ENCODE measurements at places on chromosomes 3 and 15.
A peak's percentile ranks its signal among the peaks of the same experiment; 100 is the strongest.

GRCh38 chr3:186193534-186194450 is 84.9 kb upstream of the ETV5 start:
- DNase-seq: no peak

- DNase-seq: no peak
Measured at GRCh38 chr3:24363242-24363641, 131.4 kb downstream of the THRB start.

GRCh38 chr15:52164631-52165265 is 26.4 kb downstream of the GNB5 start:
- no peak for DNase-seq

DNA sequence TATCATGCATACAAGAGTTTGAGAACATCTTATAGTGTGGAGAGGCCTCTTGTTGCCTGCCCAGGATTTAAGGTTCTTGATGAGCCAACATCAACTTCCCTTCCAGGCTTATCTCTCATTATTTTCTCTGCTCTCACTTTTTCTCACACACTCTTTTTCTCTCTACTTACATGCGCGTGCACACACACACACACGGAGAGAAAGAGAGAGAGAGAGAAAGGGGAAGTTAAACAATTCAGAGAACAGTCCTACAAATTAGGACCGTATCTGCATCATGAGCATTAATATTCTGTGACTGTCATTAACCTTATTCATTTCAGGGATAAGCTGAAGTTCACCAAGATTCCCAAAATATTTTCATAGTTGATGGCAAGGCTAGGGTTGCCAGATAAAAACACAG is 269.0 kb downstream of the ZNF621 start:
- DNase-seq: no peak

GRCh38 chr3:130971208-130971607 is 55.4 kb downstream of the ASTE1 start:
- no peak for DNase-seq

DNA sequence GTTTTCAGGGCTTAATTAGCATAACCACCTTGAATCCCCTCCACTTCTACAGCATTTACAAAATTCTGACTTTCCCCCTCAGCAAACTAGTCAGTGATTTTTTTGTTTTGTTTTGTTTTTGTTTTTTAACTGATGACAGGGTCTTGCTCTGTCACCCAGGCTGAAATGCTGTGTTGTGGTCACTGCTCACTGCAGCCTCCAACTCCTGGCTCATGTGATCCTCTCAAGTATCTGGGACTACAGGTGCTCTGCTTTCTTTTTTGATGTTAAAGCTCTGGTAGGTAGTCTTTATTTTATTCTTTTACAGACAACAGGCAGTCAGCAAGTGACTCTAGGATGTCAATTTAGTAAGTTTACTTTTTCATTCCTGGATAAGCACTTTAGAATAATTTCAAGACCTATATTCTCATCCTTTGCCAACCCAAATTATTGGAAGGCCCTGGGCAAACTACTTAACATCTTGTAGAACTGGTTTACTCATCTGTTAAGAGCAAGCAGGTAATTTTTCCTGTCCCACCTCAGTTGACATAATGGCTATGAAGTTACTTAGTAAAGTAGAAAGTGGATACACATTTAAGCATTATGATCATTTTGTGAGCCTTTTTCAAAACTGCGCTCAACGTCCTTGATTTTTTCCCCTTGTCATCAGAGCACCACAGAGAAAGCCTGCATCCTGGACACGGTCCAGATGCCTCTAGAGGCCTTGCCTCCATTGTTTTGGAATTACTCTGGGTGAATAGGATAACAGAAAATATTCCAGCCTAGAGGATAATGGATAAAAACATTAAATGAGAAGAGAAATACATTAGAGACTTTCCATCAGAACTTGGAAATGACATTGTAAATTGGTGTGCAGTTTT is 69.9 kb upstream of the NDUFB4 start:
- DNase-seq: no peak

DNA sequence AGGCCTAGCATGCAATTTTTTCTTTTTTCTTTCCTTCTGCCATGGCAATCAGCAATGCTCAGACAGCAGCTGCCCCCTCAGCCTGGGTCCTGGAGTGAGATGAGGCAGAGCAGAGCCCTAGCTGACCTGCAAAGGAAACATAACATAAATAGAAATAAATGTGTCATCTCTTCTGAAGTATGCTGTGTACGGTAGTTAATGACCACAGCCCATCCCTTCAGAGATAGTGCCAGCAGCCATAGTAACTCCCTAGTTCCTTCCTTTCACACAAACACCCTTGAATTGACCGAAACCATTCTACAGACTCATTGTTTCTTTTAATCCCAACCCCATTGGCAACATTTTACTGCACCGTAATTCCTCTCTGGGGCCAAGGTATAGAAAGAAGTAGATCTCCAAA is 8.4 kb upstream of the CD47 start:
- no peak for DNase-seq

DNA sequence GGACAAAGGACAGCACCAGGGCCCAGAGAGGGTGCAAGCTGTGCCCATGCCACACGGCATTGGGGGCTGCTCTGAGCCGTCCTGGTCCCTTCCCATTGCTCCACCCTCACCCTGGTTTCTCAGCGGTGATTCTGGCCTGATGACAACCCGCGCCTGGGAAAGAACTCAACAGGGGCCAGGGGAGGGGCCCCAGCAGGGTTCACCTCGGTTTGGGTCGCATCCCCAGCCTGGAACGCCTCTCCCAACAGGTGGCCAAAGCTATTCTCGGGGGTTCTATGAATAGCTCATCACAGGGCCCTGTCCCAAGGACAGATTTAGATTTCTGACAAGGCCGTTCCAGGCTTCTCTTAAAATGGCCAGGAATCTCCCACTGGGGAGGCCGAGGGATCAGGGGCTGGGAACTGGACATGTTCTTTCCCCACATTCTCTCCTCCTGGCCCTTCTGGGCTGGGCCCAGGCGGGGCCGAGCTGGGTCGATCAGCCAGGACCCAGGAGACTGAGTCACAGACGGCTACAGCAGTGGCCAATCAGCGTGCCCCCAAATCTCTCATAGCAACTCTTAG is 17.9 kb downstream of the GRIP2 start:
- DNase-seq: no peak

DNA sequence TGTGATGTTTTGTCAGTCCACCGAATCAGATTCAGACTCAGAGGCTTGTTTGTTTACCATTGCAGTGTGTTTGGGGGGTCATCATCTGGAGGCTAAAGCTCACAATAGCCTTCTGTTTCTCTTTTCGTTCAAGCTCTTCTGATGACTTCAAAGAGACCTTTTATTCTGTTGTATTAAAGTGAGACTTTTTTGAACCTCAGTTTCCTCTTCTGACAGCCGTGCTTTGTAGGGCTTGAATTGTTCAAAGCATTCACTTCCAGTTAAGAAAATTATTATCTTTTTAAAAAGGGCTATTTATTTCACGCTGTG is 1.3 kb downstream of the PXK start:
- no peak for DNase-seq

- DNase-seq: no peak
Measured at GRCh38 chr3:152202976-152203626, 65.6 kb upstream of the MBNL1 start.

DNA sequence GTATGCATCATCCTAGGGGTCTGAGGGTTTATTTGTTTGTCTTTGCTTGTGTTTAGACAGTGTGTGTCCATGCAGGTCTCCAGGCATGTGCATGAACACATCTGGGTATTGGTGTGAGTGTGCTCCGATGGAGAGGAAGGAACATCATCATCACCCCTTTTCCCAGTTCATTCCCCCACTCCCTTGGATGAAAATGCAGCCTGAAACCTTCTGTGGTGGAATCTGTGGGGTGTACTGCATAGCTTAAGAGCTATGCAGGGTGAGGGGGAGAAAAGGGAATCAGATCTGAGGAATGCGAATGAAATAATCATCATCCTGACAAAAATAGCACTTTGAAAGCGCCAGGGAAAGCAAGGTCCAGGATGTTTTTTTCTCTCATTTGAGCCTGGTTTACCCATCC is 520.1 kb downstream of the NTRK3 start:
- DNase-seq: no peak

DNA sequence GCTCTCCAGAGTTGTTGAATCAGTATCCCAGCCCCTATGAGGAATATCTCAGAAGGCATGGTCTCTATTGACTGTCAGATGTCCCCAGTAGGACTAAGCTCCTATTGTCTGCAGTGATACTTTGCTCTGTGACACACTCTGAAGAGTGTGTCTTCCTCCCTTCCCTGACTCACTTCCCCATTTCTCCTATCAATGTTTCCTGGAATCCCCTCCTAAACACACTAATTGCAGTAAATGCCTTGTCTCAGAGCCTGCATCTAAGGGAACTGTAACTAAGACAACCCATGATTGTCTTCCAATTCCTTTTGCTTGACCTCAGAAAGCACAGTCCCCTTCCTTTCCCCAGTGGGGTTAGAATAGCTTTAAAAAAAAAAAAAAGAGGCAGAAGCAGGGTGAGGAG is 397.3 kb upstream of the PROK2 start:
- no peak for DNase-seq

DNA sequence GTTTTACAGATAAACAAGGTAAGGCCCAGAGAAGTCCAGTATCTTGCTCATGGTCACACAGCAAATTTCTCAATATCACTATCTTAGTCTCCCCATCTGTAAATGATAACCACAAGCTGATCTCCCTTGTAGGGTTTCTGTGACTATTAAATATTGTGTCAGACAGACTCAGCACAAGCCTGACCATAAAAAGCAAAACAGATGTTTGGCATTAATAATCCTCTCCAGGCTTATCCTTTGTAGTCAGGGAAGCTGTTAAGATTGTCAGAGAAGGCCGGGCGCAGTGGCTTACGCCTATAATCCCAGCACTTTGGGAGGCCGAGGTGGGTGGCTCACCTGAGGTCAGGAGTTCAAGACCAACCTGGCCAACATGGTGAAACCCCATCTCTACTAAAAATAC is 173.2 kb upstream of the PRICKLE2 start:
- peak; percentile 11 for DNase-seq

- DNase-seq: no peak
Measured at GRCh38 chr3:22565393-22565792, 637.7 kb upstream of the UBE2E2 start.

DNA sequence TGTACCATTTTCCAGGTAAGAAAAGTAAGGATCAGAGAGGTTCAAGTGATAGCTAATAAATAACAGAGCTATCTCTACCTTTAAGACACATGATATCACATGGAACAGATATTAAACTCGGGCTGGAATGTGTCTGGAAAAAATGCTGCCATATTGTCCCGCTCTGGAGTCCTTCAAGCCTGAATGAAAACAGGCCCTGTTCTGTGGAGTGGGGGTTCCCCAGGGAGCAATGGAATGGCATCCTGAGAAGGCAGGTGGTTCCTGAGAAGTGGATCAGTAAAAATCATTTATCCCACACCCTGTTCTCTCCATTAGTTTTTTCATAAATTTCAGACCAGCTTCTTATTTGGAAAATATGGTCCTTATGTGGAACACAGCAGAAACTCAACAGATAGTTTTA is 57.3 kb upstream of the PRTG start:
- DNase-seq: no peak

DNA sequence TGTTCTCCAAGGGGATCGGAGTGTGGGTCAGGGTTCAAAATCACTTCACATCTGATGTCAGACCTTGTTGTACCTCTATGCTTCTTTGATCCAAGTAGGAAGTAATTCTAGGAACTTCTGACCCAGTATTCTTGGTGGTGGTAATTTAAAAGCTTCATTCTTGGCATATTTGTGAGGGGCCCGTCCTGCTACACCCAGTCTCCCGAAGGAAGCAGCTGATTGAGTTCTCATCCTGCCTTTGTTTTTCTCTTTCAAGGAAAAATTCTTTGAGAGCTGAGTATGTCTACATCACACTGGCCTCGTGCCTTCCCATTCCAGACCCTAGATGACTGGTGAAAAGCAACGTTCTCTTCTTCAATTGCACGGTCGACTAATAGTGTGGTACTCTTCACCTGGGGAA is 234.4 kb upstream of the TPRG1 start:
- DNase-seq: no peak

GRCh38 chr3:182925944-182926337 is 54.4 kb downstream of the DCUN1D1 start:
- DNase-seq: no peak

DNA sequence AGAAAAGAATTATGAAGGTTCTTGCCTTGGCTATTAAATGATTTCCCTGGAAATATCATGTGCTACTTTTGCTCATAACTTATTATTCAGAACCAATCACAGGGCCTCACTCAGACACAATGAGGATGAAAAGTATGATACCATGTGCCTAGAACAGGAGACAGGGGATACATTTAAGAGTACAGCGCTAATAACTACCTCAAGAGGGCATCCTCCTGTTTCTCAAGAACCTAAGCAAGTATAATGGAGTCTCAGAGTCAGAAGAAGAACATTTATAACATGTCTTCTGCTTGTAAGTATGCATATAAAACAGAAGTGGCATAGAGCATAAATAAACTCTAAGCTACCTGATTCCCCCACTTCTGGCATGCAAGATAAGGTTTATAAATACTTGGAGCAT is 125.4 kb upstream of the MME start:
- DNase-seq: peak; percentile 49

- DNase-seq: no peak
Measured at GRCh38 chr3:193620650-193621049, 27.6 kb downstream of the OPA1 start.

GRCh38 chr3:160678292-160678842 is 1.4 kb downstream of the ARL14 start:
- DNase-seq: no peak

GRCh38 chr3:143410259-143410658 is 290.7 kb downstream of the CHST2 start:
- no peak for DNase-seq

DNA sequence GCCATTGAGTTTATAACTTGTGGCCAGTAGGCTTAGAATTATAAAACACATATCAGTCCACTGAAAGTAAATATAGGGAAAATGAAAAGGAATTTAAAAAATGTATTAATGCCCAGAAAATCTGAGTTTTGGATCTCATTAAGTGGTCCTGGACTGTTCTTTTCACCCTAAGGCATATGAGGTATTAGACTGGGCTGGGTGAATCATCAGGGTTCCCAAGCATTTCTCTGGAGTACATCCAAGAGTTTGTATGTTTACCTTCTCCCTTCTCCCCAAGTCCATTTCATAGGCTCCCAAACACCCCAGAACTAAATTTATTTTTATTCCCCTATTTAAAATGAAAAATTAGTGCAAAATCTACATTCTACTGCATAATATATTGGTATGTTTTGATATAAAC is 31.9 kb upstream of the SPTSSB start:
- no peak for DNase-seq

DNA sequence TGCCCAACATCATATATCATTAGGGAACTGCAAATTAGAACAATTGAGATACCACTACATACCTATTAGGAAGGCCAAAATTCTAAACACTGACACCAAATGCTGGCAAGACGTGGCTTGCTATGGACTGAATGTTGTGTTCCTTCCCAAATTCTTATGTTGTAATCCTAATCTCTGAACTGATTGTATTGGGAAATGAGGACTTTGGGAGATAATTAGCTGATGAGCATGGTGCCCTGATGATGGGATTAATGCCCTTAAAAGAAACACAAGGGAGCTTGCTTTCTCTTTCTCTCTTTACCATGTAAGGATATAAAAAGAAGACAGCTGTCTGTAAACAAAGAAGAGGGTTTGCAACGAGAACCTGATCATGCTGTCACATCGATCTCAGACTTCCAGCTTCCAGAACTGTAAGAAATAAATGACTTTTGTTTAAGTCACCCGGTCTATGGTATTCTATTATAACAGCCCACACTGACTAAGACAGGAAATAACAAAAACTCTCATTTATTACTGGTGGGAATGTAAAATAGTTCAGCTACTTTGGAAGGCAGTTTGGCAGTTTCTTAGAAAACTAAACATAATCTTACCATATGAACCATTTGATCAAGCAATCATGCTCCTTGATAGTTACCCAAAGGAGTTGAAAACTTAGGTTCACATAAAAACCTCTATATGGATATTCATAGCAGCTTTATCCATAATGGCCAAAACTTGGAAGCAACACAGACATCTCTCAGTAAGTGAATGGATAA is 458.3 kb upstream of the CBLB start:
- DNase-seq: no peak

All from HS-5 (cell line).